HFF-Myc (cell line): ENCODE measurements at places on chromosomes 7 and 10.

- DNase-seq, result no peak
Measured at GRCh38 chr7:101975046-101975445, 157.6 kb downstream of the CUX1 start.

DNA sequence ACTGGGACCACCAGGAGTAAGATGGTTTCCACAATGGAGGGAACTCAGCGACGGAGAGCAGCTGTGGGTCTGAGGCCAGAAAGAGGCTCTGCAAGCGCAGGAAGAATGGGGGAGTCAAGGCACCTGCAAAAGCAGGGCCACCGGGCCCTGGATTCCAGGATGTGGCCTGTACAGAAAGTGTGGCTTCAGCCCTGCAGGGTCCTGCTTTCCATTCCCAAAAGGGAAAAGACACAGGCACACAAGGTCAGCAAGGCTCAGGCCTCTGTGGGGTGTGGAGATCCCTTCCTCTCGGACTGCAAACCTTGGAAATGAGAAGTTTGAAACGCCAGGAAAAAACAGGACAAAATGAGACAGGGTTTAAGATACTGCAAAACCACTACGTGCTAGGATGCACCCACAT lies 232.5 kb downstream of the TNS3 start:
- no peak for DNase-seq

GRCh38 chr10:88386821-88387773 lies 196.0 kb downstream of the RNLS start:
- no peak for DNase-seq

DNA sequence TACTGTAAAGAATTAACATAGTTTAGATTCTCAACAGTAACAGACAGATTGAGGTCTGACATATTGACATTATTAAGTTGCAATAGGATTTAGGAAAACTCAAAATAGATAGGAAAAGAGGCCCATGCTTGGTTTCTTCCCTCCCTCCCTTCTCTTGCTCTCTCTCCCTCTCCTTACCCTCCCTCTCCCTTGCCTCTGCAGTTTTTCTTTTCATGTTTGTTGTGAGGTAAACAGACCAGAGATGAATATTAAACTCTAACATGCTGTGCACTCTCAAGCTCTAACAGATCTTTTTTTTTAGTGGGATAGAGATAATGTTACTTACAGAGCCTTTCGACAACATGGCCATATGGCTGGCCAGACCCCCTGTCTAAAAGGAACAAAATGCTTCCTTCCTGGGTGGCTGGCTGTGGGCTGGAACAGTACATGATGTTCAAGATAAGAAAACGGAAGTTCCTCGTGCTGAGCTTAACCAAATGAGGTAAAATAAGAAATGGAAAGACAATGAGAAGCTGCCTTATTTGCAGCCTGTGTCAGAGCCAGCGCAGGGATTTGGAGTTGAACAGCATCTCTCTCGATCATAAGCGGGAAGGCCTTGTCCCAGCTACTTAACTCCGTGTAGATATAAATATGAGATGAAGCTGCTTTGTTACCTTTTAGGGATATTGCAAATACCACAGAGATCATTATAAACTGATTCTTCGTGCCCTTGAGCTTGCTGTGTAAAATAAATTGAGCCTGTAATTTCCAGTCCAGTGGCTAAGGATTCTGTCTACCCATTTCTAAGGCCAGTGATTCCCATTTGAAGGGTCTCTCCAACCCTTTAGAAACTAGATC lies 391.9 kb upstream of the NPVF start:
- no peak for DNase-seq

- no peak for DNase-seq
Measured at GRCh38 chr7:24659505-24659904, 86.3 kb downstream of the PALS2 start.

GRCh38 chr10:76769161-76769560 lies 868.4 kb downstream of the KCNMA1 start:
- no peak for DNase-seq

- no peak for DNase-seq
Measured at GRCh38 chr10:125121003-125121402, 39.4 kb downstream of the CTBP2 start.

DNA sequence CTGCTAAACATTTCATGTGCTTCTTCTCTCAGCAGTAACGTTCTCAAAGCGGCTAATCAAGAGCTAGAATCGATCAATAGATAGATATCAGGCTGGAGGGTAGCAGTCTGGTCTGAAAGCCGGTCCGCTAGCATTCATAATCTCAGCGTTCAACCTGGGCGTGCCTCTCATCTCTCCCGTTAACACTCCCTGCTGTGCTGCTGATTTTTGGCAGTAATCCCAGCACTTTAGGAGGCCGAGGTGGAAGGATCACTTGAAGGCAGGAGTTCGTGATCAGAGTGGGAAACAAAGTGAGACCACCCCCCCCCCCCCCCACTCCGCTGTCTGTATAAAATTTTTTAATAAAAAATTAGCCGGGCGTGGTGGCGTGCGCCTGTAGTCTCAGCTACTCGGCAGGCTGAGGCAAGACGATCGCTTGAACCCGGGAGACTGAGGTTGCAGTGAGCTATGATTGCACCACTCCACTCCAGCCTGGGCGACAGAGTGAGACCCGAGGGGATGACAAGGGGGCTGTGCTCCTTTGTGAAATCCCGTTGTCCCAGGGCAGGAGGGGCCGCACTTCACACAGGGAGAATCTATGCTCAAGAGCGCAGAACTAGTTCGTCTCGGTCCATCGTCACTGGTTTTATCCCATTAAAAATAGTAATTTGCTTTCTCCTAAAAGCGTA lies 624 bp upstream of the CEP55 start:
- DNase-seq, result no peak

GRCh38 chr7:28957064-28957750 lies 923 bp downstream of the TRIL start:
- no peak for DNase-seq

DNA sequence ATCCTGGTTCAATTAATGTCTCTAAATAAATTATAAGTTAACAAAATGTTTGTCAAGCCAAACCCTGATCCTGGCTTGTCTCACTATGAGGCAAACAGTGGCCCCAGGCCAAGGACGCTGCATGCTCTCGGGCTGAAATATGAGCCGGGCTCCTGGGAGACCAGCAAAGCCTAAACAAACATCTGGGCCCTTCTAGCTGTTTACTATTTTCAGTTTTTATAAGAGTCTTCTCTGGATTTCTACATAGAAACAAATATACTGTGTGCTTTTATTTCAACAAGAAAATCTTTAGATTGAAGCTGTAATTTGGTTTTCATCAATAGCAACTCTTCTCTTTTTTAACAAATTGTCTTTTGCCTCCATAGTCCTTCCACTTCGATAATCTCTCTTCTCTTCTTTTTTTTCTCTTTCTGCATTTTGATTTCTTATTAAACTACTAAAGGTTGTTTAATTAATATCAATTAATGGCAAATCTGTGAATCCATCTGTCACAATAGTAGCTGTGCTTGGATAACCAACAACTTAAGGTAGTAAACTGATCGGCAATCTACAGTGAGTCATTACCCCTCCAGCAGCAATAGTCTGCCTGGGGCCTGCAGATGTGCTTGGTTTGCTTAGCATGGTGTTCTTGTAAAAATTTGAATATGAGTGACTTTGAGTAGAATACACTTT lies 83.3 kb upstream of the DNAJC1 start:
- DNase-seq, result peak; percentile 56

GRCh38 chr7:35802649-35803048 lies 1.8 kb downstream of the SEPTIN7 start:
- DNase-seq, result no peak

- DNase-seq, result no peak
Measured at GRCh38 chr7:824664-825063, 7.6 kb upstream of the SUN1 start.

DNA sequence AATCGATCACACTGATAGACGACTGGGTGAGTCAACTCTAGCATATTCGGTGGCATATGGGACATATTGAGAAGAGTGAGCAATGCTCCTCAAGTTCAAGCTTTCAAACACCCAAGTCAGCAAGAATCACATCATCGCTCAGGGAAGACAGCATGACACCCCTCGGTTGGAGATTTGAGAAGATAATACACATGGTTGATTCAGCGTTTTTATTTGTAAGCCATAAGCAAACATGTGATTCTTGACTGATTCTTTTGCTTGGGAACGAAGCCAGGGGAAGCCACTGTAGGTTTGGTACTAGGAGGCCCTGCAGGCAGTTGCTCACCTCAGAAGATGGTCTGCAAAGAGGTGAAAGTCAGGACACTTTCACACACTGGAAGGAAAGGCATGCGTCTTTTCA lies 12.6 kb downstream of the UCMA start:
- DNase-seq, result no peak

GRCh38 chr7:14766747-14767146 lies 135.8 kb downstream of the DGKB start:
- DNase-seq, result no peak

GRCh38 chr10:49593564-49593875 lies 16.6 kb upstream of the SLC18A3 start:
- DNase-seq, result no peak

GRCh38 chr10:3429676-3430075 lies 257.1 kb upstream of the PITRM1 start:
- DNase-seq, result no peak

DNA sequence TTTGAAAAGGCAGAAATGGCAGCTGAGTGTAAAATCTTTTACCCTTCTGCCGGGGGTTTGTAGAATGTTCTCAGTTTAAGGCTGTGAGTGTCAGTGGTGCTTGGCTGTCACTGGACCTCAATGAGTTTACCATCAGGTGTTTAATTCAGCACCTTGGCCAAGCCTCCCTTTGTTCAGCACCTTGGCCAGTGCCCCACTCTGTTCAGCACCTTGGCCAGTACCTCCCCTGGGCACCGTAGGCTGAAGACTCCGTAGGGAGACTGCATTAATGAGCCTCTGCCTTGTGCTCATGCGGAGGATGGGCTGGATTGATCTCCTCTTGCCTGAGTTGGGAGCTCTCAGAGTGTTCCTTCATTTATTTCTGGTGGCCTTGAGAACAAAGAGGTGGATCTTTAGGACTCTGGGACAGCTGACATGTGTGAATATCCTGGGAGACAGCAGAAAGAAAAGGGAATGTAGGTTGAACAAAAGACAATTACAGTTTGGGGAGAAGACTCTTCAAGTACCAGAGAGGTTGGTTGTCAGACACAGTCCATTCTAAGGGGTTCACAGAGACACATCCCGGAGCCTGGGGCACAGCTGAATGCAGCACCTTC lies 1.6 kb downstream of the FAM24A start:
- peak; percentile 24 for DNase-seq

DNA sequence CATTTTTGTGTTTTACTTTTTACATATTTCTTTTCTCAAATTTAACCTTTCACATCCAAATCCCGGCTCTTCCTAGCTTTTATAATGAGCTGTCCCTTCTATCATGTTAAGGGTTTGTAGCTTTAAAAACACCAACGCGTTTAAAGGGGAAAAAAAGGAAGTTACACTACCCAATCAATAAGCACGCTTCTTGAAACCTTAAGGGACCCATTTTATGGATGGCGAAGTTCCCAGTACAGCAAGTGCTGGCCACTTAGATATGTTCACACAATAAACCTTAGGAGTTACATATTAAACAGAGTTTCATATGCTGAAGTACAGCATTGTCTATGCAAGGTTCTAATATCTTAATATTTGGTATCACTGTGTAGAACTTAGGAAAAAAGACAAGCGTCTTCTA lies 1.8 kb downstream of the GNG11 start:
- no peak for DNase-seq

GRCh38 chr10:78299851-78300468 lies 266.3 kb downstream of the RPS24 start:
- no peak for DNase-seq

GRCh38 chr10:112447620-112447928 lies 559 bp downstream of the VTI1A start:
- no peak for DNase-seq

DNA sequence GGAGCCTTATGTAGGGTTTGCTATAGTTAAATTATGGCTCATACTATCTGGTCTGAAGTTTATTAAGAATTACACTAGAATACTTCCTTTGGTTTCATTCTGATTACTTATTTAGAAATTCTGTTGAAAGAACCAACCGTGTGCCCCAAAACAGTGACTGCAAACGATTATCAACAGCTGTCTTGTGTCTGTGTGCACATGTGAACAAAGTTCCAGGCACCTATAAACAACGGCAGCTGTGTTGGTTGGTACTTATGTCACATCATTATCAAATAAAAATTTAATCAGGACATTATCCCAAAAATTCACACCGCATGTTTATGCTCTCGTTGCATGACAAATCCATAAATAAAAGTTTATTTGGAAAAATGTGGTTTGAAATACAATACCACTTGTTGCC lies 80.6 kb downstream of the USP6NL start:
- DNase-seq, result no peak

GRCh38 chr10:34766811-34767494 lies 48.1 kb downstream of the PARD3 start:
- no peak for DNase-seq

- no peak for DNase-seq
Measured at GRCh38 chr7:30633223-30633622, 38.5 kb downstream of the GARS1 start.

DNA sequence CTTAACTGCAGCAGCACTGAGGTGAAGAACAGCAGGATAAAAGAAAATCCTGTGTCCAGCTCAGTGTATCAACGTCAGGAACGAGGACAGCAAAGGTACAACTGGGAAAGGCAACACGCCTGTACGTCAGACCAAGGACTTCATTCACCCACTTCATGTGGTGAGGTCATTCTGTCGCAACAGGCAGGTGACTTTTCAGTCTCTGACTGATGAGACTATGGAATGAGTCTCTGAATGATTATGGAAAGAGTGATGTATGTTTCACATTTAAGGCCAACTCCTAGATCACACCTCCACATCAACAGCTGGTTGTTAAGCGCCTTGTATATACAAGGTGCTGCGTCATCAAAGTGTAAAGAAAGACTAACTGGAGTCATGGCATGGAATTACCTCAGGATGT lies 297.6 kb upstream of the SP8 start:
- no peak for DNase-seq

DNA sequence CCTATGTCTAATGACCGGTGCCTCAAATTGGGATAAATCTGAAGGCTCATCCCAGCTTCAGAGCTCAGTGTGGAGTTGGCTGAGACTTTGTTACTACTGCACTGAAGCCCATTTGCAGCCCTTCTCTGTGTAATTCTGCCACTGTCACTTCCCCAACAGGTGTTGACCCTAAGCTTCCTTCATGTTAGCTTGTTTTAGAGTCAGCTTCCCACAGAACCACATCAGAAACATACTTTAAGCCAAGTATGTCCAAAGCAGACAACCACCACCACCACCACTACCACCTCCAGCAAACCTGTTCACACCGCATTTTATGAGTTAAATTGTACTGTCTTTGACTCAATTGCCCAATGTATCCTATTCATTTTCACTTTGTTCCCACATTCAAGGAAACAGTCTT lies 25.2 kb upstream of the GNAT3 start:
- no peak for DNase-seq

GRCh38 chr7:17007841-17008240 lies 126.1 kb upstream of the AGR3 start:
- DNase-seq, result no peak
